ENCODE measurements at places on chromosomes 5 and 9.

DNA sequence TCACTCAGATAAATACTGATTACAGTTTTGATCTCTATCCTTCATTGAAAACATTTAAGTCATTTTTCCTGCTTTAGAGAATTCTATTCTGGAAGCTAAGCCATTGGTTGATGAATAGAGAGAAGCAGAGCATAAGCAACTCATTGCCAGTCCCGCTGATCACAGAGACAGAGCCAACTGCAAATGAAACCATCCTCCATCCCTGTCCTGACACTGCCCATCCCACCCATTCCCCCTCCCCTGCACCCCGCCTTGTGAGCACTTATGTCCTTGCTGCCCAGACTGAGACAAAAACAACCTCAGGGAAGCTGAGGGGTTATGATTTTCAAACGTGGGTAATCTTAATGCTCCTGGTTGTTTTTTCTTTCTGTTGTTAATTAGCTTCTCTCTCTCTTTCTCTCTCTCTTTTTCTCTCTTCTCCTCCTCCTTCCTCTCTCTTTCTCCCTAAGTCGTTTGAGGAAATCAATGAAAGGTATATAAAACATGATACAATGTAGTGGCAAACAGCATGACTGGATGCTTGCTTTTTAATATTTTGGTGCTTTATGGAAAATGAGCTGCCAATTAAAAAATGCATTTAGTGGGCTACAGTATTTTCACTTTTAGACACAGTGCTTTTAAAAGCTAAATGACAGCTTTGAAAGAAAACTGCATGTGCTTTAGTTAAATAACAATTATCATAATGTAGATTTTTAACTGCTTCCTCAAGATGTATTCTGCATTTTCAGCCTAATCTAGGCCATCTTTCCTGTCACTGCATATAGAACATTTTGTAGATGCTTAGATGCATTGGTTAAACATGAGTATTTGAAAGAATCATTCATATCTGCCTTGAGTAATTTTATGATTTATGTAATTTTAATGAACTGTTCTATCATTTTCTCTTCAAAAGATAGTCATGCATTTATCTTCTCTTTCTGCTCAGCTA, 57.3 kb downstream of the CMYA5 start:
- no peak for DNase-seq

GRCh38 chr9:133304477-133305377, 29.7 kb upstream of the ABO start:
- no peak for DNase-seq

GRCh38 chr9:6440405-6440804, 27.4 kb downstream of the UHRF2 start:
- no peak for DNase-seq

GRCh38 chr9:114372921-114373448, 14.8 kb downstream of the AKNA start:
- DNase-seq, result no peak

All from EL (cell line).